GM12864 (cell line): ENCODE measurements at places on chromosomes 12 and 14.

GRCh38 chr12:72282721-72283120 lies 10.6 kb downstream of the TRHDE start:
- DNase-seq: no peak

DNA sequence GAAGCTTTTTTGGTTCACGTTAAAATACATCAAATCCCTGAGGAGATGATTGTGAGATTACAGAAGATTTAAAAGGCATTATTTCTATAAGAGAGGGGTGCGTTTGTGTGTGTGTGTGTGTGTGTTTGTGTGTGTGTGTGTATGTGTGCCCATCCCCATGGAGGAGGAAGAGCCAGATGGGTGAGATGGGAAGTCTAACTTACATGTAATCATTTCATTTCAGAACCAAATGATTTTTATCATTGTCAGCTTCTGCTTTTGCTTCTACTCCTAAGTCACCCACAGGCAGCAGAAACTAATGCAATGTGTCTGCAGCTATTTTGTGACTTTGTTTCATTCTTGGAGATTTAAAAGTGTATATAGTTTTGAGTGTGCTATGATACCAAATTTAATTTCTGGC lies 68.7 kb downstream of the SLC4A8 start:
- DNase-seq: no peak

- no peak for DNase-seq
Observed at GRCh38 chr12:11894890-11895289, 175.8 kb upstream of the BCL2L14 start.

- no peak for DNase-seq
Observed at GRCh38 chr12:6285063-6285477, 25.4 kb upstream of the PLEKHG6 start.

GRCh38 chr14:102019006-102019540 lies 54.7 kb downstream of the DYNC1H1 start:
- DNase-seq: no peak

- no peak for DNase-seq
Observed at GRCh38 chr12:107090711-107091110, 2.6 kb downstream of the CRY1 start.

DNA sequence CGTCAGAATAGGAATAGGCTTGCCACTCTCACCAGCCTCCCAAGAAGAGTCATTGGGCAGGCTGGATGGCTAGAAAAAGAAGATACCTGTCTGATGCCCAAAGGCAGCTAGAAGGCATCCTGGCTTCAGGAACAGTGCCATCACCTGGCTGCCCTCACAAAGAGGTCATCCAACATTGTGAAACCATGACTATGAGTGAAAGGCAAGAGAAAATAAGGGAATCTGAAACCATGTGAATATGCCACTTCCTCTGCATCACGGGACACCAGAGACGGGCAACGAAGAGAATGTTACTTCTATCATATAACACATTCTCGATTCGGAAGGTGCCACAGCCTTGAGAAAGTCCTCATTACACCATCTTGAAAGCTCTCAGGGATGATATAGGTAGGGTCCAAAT lies 182.0 kb downstream of the DAD1 start:
- DNase-seq: no peak

- DNase-seq: no peak
Observed at GRCh38 chr12:89372584-89373370, 20.5 kb upstream of the DUSP6 start.

- no peak for DNase-seq
Observed at GRCh38 chr12:53748072-53748840, 3.5 kb downstream of the CISTR start.

DNA sequence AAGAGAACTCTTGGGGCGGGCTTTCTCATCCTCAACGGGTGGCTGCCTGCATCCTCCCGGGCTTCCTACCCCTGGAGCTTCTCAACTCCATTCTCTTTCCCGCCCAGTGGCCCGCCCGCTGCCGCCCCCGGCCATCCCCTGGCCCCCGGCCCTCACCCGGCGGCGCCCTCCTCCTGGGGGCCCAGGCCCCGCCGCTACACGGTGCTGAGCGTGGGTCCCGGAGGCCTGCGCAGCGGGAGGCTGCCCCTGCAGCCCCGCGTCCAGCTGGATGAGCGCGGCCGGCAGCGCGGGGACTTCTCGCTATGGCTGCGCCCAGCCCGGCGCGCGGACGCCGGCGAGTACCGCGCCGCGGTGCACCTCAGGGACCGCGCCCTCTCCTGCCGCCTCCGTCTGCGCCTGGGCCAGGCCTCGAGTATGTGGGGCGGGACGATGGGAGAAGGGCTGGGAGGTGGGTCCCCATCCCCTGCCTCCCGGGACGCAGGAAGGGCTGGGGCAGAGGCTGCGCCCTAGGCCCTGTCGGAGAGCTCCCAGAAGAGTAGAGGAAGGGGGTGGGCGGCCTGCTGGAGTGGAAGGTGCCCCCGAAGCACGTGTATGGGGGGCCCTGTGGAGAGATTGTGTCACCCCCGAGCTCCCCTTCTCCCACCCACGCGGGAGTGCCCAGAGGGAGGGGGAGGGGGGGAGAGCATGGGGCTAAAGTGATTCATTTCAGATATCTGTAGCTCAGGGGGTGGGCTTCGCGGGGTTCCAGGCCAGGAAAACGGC lies 1.5 kb downstream of the LAG3 start:
- DNase-seq: no peak

DNA sequence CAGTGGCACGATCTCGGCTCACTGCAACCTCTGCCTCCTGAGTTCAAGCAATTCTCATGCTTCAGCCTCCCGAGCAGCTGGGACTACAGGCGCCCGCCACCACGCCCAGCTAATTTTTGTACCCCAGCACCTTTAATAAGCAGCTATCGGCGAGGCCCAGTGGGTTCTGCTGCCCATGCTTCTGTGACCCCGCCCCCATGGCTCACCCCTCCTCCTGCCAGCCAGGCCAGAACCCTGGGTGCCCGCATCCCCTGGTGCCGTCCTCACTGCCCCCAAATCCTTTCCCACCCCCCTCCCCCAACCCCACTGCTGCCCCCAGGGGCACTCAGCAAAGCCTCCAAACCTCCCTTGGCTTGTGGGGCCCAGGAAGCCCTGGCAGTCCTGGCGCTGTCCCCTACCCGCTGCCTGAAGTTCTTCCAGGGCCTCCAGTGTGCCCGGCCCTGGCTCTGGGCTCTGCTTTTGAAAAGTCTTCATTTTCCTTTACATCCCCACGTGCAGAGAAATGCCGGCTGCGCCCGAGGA lies 14.5 kb downstream of the BAG5 start:
- no peak for DNase-seq

DNA sequence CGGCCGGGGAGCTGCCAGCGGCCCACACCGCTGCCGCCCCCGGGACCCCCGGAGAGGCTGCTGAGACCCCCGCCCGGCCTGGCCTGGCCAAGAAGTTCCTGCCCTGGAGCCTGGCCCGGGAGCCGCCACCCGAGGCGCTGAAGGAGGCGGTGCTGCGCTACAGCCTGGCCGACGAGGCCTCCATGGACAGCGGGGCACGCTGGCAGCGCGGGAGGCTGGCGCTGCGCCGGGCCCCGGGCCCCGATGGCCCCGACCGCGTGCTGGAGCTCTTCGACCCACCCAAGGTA lies 12.8 kb downstream of the SH2B3 start:
- no peak for DNase-seq

DNA sequence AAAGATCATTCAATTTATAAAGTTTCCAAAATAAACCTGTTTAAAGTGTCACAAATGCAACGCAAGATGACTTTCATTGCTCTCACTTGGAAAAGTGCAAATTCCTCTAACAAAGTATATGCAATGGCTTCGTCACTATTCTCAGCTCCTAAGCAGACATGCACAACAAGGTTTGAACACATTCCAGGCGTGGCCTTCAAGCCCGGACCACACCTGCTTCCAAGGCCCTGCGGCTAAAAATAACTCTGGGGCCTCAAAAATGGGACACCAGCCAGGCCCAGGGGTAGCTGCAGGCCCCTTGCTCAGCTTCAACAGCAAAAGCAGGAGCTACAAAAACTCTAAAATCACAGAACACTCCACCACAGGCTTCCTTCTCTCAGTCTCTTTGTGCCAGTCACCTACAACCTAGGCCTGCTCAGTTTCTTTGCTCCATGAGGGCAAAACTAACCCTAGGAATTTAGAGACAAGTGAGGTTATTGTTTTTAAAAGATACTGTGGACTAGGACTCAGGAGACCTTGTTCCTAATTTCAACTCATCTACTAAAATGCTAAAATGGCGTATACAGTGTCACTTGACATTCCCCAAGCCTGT lies 29.3 kb downstream of the DUSP16 start:
- DNase-seq: no peak

DNA sequence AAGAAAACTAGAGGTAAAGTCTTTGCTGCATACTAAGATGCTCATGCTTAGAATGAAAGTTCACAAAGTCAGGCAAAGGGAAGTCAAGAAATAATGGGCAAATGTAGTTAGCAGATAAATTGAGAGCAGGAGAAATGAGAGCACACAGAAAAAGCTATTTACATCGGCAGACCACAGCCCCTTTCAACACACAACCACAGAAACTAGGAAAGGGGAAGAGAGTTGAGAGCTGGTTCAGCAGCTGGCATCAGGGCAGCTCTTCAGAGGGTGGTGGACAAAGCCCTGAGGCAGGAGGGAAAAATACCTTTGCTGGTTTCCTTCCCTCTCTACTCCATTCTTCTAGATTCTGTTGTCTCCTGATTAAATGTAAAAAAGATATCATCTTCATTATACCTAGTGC lies 95.4 kb upstream of the ANO4 start:
- DNase-seq: no peak

- no peak for DNase-seq
Observed at GRCh38 chr12:12023456-12023855, 47.3 kb upstream of the BCL2L14 start.
